Placental pericyte (primary cell): ENCODE measurements at places on chromosomes 6 and 20. TPM values are rescaled to one million over a fixed set of nuclear protein-coding genes. Genes with fewer than 3 reads are reported as not detected.

GPX5 gene
- not detected in 2 replicates for total RNA-seq

ELOVL2 gene
- 0.43 and 32.8 TPM in 2 replicates for total RNA-seq

SIRPB2 gene
- total RNA-seq = not detected in 2 replicates

PRDM13 gene
- total RNA-seq = not detected in 2 replicates

SGK2 gene
- total RNA-seq = 0.22 and 0.57 TPM in 2 replicates

ZNF831 gene
- not detected in 2 replicates for total RNA-seq

NRN1 gene
- 0.43 TPM in 1 of 2 replicates, not detected in the other for total RNA-seq

SIRPD gene
- not detected in 2 replicates for total RNA-seq

RRAGD gene
- 0.22 and 1.4 TPM in 2 replicates for total RNA-seq

SCUBE3 gene
- total RNA-seq = 0.22 and 9.9 TPM in 2 replicates

SEMG1 gene
- total RNA-seq = not detected in 2 replicates

ITPA gene
- 31.5 and 46.1 TPM in 2 replicates for total RNA-seq

CCDC28A gene
- 8.0 and 16.2 TPM in 2 replicates for total RNA-seq

NKX2-2 gene
- not detected in 2 replicates for total RNA-seq

SUN5 gene
- total RNA-seq = not detected in 2 replicates

FAM83B gene
- 0.44 and 0.86 TPM in 2 replicates for total RNA-seq
